ENCODE measurements at places on chromosomes 4 and X.

GRCh38 chr4:152697284-152698088 is 17.7 kb upstream of the TMEM154 start:
- DNase-seq, result no peak
- H3K27me3 ChIP-seq, result no peaks in the 10 kb centered on the region
- peak overlapping the region; percentile 74 for H3K27ac ChIP-seq
- H3K36me3 ChIP-seq, result no peaks in the 10 kb centered on the region
- no peak overlapping the region for H3K4me3 ChIP-seq

GRCh38 chrX:106615041-106615440 is 3.3 kb downstream of the RADX start:
- no peaks in the 10 kb centered on the region for H3K36me3 ChIP-seq
- no peaks in the 10 kb centered on the region for H3K27me3 ChIP-seq
- no peak overlapping the region for H3K4me3 ChIP-seq
- no peak for DNase-seq
- H3K4me1 ChIP-seq, result peaks cover 10% of the 10 kb centered on the region
- no peak overlapping the region for H3K27ac ChIP-seq

- no peak for DNase-seq
- no peak overlapping the region for H3K27ac ChIP-seq
Measured at GRCh38 chr4:139574641-139575040, 18.6 kb upstream of the SETD7 start.

DNA sequence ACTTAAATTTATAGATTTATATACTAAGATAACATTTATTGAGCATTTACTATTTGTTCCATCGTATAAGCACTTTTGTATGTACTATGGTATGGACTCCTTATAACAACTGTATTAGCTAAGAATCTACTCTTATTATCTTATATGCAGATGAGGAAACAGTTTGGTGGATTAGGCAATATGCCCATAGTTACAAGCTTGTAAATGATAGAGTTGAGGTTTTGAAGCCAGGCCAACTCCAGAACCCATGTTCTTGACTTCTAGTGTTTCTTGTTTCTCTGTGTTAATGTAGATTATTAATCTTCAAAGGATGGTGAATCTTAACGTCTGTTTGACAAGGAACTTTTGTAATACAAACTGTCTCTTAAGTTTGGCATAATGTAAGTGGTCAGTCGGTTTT is 71.3 kb downstream of the STIM2 start:
- H3K27me3 ChIP-seq, result no peaks in the 10 kb centered on the region

DNA sequence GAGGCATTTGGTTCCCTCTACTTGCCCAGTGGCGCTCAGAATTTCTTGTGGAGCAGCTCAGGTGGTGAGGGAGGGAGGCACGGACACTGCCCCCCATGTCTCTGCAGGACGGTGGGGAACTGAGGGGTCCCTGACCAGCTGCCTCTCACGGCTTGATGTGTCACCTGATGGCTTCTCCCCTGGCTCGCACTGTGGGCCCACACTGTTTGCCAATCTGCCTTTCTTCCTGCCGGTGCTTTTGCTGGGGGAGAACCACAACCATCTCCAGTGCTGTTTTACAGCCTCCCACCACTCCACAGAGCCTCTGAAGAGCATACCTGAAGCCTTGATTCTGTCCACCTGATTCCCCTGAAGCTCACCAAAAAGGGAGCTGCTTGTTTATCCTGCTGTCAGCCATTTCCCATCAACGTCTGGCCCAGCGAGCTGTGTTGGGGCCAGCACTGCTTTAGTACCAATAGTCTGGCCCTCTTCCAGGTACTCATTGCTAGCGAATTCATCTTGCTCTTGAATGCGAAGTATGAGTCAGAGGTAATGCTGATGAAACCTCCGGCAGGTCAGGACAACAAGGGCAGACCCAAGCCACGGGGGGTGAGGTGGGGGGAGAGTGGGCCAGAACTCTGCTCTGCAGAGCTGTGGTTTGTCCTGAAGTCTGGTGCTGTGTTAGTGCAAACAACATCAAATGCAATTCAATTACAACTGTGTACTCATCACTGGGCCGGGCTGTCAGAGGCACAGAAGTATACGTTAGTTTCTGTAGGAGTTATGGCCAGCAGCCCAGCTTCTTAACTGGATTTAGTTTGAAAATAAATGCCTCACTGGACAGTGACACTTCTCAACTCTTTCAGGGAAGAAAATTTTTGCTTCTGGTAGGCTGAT is 208.3 kb upstream of the JADE1 start:
- DNase-seq, result no peak
- H3K4me3 ChIP-seq, result no peak overlapping the region
- H3K27me3 ChIP-seq, result no peaks in the 10 kb centered on the region
- peaks cover 26% of the 10 kb centered on the region for H3K4me1 ChIP-seq
- H3K27ac ChIP-seq, result peak overlapping the region; percentile 70

GRCh38 chrX:16002185-16002584 is 121.2 kb upstream of the GRPR start:
- H3K4me1 ChIP-seq, result no peaks in the 10 kb centered on the region
- H3K27ac ChIP-seq, result no peak overlapping the region
- no peaks in the 10 kb centered on the region for H3K27me3 ChIP-seq

GRCh38 chrX:148499638-148500422 is 587 bp upstream of the AFF2 start:
- peak; percentile 60 for DNase-seq
- H3K36me3 ChIP-seq, result no peaks in the 10 kb centered on the region
- H3K27ac ChIP-seq, result no peak overlapping the region
- H3K4me3 ChIP-seq, result peak overlapping the region; percentile 53
- H3K4me1 ChIP-seq, result peaks cover 4% of the 10 kb centered on the region

GRCh38 chrX:107398115-107398514 is 51.3 kb upstream of the FRMPD3 start:
- no peaks in the 10 kb centered on the region for H3K36me3 ChIP-seq
- no peaks in the 10 kb centered on the region for H3K27me3 ChIP-seq
- no peaks in the 10 kb centered on the region for H3K4me1 ChIP-seq
- DNase-seq, result no peak

DNA sequence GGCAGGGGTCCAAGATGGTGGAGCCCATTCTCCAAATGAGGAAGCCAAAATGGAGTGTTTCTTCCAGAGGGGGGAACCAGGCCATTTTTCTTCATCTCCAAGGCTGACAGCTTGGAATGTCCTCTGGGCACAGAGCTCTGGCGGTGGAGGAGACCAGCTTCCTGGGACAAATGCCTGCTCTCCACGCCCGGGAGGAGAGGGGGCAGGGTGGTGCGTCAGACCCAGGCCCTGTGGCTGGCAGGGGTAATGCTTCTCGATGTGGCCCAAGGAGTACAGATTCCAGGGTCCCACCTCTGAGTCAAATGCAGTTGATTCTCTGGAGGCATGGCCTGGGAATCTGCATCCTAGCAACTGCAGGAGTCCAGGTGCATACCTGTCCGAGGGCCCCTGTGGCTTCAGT is 44.6 kb upstream of the ADRA2C start:
- H3K36me3 ChIP-seq, result no peaks in the 10 kb centered on the region
- no peak overlapping the region for H3K27ac ChIP-seq
- H3K4me3 ChIP-seq, result no peak overlapping the region
- DNase-seq, result no peak

- no peaks in the 10 kb centered on the region for H3K27me3 ChIP-seq
- peaks cover 30% of the 10 kb centered on the region for H3K4me1 ChIP-seq
- H3K36me3 ChIP-seq, result no peaks in the 10 kb centered on the region
- H3K27ac ChIP-seq, result peak overlapping the region; percentile 15
Measured at GRCh38 chr4:101156619-101157310, 190.6 kb downstream of the PPP3CA start.

DNA sequence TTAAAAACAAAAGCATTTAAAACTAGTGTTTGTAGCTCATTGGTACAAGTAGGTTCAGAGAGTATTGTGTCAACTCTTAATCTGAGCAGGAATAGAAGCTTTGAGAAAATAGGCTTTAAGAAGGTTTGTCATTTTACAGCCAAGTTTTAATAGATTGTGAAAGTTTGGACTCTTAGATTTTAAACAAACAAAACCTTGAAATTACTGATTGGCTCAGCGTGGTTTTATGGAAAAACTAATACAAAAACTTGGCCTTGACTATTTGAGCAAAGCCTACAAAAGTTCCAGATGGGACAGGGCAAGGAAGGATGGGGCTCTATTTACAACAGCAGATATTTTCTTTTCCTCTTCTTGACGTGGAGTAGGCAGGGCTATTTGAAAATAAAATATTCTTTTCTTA is 16.5 kb downstream of the ZFX start:
- H3K27me3 ChIP-seq, result no peaks in the 10 kb centered on the region
- H3K4me1 ChIP-seq, result peaks cover 11% of the 10 kb centered on the region
- H3K4me3 ChIP-seq, result no peak overlapping the region
- no peak for DNase-seq
- H3K27ac ChIP-seq, result no peak overlapping the region

DNA sequence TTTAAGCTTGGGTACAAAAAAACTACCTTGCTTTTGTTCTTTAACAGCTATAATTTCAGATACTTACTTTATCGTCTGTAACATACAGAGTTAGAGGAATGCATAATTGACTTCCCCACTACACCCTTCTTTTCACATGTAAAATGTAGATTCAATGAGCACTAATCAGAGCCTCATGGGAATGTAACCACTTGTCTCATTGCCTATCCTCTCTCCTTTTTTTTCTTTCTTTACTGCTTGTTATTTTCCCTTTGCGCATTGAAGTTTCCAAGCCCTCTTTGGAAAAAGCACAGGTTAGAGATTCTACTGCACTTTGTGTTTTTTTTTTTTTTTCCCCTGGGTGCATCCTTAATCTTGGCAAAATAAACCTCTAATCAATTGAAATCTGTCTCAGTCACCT is 965.1 kb upstream of the PABPC4L start:
- H3K27ac ChIP-seq, result no peak overlapping the region
- H3K27me3 ChIP-seq, result no peaks in the 10 kb centered on the region
- H3K4me3 ChIP-seq, result no peak overlapping the region
- no peak for DNase-seq
- no peaks in the 10 kb centered on the region for H3K4me1 ChIP-seq

- no peaks in the 10 kb centered on the region for H3K4me1 ChIP-seq
- no peak overlapping the region for H3K27ac ChIP-seq
- H3K36me3 ChIP-seq, result no peaks in the 10 kb centered on the region
- H3K4me3 ChIP-seq, result no peak overlapping the region
- no peak for DNase-seq
Measured at GRCh38 chr4:121278811-121279368, 101.9 kb downstream of the QRFPR start.

DNA sequence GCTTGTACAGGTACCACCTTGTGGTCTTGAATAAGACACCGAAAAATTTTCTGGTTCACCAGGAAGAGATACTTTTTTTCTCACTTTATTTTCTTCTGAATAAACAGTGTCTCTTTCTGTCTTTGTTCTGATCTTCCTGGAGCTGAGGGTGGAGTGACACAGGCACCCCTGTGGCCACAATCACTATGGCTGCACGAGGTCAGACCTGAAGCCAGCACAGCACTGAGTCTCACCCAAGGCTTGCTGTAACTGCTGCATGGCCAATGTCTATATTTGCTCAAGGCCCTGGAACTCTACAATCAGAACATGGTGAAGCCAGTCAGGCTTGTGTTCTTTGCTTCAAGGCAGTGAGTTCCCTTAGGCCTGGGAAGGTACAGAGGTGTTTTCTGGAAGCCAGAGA is 87.2 kb downstream of the GPR174 start:
- no peak overlapping the region for H3K4me3 ChIP-seq
- H3K27me3 ChIP-seq, result no peaks in the 10 kb centered on the region
- no peaks in the 10 kb centered on the region for H3K36me3 ChIP-seq
- H3K4me1 ChIP-seq, result no peaks in the 10 kb centered on the region
- no peak overlapping the region for H3K27ac ChIP-seq

GRCh38 chr4:161702287-161702686 is 461.5 kb downstream of the FSTL5 start:
- no peak for DNase-seq
- no peak overlapping the region for H3K27ac ChIP-seq
- H3K27me3 ChIP-seq, result no peaks in the 10 kb centered on the region
- H3K36me3 ChIP-seq, result no peaks in the 10 kb centered on the region
- no peak overlapping the region for H3K4me3 ChIP-seq
- no peaks in the 10 kb centered on the region for H3K4me1 ChIP-seq

- H3K36me3 ChIP-seq, result peaks cover 6% of the 10 kb centered on the region
- H3K4me1 ChIP-seq, result no peaks in the 10 kb centered on the region
- no peak overlapping the region for H3K4me3 ChIP-seq
- no peaks in the 10 kb centered on the region for H3K27me3 ChIP-seq
- H3K27ac ChIP-seq, result no peak overlapping the region
- DNase-seq, result no peak
Measured at GRCh38 chrX:115632455-115632854, 71.5 kb downstream of the PLS3 start.

- peaks cover 6% of the 10 kb centered on the region for H3K4me1 ChIP-seq
- H3K27me3 ChIP-seq, result no peaks in the 10 kb centered on the region
- no peaks in the 10 kb centered on the region for H3K36me3 ChIP-seq
Measured at GRCh38 chrX:63758011-63758410, 27.0 kb downstream of the ARHGEF9 start.

GRCh38 chr4:133584714-133585113 is 435.6 kb downstream of the PCDH10 start:
- no peaks in the 10 kb centered on the region for H3K4me1 ChIP-seq
- DNase-seq, result no peak
- no peak overlapping the region for H3K27ac ChIP-seq
- no peaks in the 10 kb centered on the region for H3K27me3 ChIP-seq

DNA sequence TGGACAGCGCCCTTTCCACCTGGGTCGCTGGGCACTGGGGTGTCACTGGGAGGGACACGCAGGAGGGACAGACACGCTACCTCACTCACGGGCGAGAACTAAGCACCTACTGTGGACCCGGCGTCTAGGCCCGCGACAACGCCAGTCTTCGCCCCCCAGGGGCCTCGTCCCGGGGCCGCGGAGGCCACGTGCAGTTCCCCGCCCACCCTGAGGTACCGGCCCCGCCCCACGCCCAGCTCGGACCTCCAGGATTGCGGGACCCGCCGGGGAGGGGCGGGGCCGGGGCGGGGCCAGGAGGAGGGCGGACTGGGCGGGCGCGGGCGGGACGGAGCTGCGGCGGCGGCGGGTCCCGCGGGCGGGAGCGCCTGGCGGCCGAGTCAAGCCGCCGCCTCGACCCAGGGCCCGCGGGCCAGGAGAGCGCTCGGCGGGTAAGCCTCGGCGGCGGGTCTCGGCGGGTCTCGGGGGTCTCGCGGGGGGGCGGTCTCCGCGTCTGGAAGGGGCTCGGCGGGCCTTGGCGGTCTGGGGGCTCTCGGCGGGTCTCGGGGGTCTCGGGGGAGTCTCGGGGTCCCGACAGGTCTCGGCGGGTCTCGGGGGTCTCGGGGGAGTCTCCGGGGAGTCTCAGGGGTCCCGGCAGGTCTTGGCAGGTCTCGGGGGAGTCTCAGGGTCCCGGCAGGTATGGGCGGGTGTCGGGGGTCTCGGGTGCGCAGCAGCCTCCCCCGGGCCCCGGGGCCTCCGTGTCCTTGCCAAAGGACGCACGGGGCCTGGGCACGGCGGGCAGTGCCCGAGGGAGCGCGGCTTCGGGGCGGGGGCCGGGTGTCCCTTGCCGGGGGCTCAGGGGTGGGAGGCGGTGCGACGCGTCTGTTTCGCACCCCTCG is at the start of gene SH3BP2:
SH3BP2 (plus strand) TSS at position 375 of the 875 bp plus-strand sequence. CDS start 27,533 bp downstream, outside the sequence.
- peak within 1 kb of the TSS; percentile 84 for H3K27ac ChIP-seq
- DNase-seq, result peak; percentile 89
- H3K4me3 ChIP-seq, result peak within 1 kb of the TSS; percentile 87
- H3K36me3 ChIP-seq, result no peaks in the 10 kb centered on the region
- no peaks in the 10 kb centered on the region for H3K27me3 ChIP-seq

DNA sequence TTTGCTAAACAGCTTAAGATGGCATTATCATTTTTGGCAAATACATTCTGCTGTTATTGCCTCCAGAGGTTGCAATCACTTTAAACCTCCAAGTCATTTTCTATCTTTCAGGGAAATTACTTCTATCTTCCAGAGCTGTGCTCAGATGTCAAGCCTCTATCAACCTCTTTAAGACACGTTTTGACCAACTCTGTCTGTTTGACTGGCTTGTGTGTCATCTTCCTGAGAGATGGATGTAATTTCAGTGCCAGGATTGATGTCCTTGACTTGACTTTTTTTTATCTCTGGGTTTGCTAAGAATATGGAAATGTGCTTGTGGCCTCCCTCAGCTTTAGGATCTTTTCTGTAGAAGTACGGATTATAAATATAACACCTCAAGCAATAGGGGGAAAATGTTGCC is 263.4 kb downstream of the GLUD2 start:
- H3K4me1 ChIP-seq, result peaks cover 3% of the 10 kb centered on the region
- H3K27me3 ChIP-seq, result no peaks in the 10 kb centered on the region
